ENCODE measurements at places on chromosomes 3 and 15.

- no peak for DNase-seq
Measured at GRCh38 chr3:184604615-184605290, 43.2 kb downstream of the EPHB3 start.

GRCh38 chr3:88542916-88543315 lies 393.2 kb downstream of the C3orf38 start:
- DNase-seq: no peak

GRCh38 chr3:45065373-45065720 lies 39.2 kb downstream of the CLEC3B start:
- DNase-seq: no peak

- DNase-seq: no peak
Measured at GRCh38 chr3:185149591-185149990, 3.3 kb downstream of the C3orf70 start.

GRCh38 chr3:107313711-107314110 lies 63.5 kb upstream of the CCDC54 start:
- no peak for DNase-seq

GRCh38 chr3:104291878-104292277 lies 1074.8 kb upstream of the ALCAM start:
- no peak for DNase-seq

DNA sequence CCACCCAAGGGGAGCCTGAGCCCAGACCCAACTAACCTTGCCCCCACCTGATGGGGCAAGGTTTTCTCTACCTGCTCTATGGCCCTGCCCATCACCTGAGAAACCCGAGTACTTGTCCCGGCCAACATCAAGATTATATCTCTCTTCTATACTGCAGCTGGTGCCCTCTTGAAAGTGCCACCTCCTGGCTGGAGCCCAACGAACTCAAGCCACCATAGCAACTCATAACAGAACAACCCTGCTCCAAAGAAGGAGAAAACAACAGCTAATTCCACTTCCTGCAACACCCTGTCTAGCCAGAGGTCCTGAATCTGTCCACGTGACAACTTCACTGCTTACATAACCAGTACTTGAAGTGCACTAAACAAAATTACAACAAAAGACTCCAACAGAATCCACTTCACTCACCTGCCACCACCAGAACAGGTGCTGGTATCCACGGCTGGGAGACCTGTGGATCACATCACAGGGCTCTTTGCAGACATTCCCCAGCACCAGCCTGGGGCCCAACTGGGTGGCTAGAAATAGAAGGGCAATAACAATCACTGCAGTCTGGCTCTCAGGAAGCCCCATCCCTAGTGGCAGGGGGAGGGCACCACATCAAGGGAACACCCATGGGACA lies 49.2 kb downstream of the PIERCE2 start:
- no peak for DNase-seq

DNA sequence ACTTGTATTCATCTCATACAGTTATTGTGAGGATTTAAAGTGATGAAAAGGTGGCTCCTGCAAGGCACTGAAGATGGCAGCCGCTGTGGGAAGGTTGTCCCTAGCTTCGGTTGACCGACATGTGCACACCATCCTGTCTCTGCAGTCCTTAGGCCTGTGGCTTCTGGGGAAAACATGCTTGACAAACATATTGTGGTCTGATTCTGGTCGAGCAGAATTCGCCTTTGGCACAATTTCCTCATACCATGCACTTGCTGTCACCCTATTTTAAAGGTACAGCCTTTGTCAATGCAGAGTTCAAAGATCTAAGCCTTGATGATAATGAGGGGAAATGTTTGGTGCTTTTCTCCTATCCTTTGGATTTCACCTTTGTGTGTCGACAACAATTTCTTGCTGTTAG lies 50.9 kb downstream of the PRICKLE2 start:
- no peak for DNase-seq

DNA sequence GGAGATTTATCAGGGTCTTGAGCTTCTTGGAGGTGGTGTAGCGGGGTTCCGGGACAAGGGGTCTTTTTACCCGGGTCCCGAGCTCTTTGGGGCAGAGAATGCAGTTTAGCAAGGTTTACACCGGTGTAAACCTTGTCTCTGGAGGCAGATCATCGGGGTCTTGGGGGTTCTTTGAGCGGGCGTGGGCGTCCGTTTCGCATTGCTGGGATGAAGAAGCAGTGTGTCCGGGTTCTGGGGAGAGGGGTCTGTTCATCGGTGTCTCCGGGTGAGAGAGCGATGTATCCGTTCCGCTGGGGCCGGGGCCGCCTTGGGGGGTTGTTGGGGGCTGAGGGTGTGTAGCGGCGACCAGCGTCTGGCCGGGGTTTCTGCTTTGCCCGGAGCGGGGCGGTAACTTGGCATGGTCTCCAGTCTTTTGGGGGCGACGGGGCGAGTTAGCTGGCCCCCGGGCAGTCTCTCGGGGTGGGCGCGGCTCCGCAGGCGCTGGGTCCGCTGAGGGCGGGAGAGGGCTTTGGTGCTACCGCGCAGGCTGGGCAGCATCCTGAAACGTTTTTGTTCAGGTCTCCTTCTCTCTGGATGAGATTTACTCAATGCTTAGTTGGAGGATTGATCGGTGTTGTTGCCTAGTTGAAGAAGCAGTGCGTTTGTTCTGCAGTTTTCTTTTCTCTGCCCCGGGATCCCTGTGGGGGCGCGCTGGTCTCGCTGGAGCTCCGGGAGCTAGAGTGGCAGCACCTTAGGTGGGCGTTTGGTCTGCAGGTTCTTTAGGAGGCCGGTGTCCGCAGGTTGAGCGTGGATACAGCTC lies 843 bp downstream of the GLCE start:
- DNase-seq: no peak

GRCh38 chr15:101108461-101108775 lies 143.4 kb downstream of the CHSY1 start:
- DNase-seq: no peak

DNA sequence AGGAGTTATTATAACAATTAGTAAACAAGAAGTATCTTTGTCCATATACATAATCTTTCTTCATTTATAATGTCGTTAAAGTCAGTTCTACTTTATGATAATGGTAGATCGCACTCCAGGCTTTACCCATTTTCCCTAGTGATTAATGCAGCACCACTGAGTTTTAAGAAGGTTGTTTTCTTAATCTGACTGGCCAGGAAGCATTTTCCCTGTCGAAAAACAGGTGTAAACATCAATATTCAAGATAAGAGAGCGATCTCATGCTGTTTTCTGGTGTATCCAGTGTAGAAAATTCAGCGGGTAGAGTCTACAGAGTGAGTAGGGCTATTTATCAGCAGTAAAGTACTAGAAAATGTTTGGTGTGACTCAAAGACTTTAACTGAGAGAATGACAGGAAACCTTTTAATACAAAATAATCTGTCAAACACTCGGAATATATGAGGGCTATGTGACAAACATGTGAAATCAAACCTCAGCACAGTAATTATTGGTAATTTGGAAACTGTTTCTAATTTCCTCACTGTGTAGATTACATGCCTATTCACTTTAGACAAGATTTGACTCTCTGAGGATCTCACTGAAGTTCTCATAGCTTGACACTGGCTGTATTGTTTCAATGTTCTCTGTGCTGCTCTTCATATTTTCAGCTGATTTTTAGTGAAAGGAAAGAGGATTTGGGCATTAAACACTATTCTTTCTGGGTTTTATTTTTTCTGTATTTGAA lies 1013.2 kb downstream of the VGLL3 start:
- DNase-seq: no peak

- no peak for DNase-seq
Measured at GRCh38 chr15:101124731-101125451, 127.0 kb downstream of the CHSY1 start.

DNA sequence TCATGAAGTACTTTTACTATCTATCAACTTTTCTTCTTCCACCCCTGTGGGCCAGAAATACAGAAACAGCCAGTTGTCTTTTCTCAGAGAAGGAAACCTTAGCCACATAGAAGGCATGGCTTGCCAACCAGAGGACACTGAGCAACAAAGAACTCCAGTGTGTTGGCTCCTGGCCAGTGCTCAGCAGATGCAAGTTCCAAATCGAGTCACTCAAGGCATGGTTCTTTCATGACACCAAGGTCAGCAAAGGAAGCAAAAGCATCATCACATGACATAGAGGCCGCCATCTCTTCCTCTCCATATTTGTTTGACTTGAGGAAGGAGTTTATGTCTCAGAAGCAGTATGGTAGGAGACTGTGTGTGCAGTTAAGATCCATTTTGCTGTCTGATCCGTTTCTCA lies 92.2 kb downstream of the MYLK start:
- DNase-seq: no peak

- no peak for DNase-seq
Measured at GRCh38 chr3:183548262-183548769, 7.2 kb downstream of the KLHL6 start.

GRCh38 chr3:194885766-194886165 lies 200.1 kb downstream of the FAM43A start:
- no peak for DNase-seq

DNA sequence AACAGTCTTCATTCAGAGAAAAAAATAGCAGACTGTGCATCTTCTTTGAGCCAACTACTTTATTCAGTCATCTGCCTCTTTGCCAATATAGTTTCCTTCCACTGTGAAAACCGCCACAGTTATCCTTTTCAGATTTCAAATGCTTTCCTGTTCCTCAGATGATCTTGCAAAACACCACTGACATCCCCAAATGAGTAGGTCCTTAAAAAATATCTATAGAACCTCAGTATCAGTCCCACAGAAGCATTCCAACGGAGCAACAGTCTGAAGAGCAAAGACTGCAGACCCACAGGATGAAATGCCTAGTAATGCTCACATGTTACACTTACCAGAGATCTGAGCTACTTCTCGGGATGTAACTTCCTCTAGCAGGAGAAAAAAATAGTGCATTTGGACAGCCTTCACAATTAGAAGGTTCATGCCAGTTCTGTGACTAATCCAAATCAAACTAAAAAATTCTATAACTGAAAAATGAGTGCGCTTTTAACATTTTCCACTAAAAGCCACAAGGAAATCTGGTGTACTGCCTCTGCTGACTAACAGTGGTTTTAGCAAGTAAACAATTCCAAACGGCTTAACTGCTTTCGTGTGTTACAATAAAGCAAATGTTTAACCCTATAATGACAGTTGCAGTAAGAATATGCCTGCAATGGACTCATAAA lies at the start of gene ANKRD28:
ANKRD28 (minus strand) TSS at position 338 of the 662 bp plus-strand sequence. CDS start 1,458 bp downstream, outside the sequence.
- no peak for DNase-seq

GRCh38 chr3:69568951-69569350 lies 170.3 kb upstream of the MITF start:
- no peak for DNase-seq

DNA sequence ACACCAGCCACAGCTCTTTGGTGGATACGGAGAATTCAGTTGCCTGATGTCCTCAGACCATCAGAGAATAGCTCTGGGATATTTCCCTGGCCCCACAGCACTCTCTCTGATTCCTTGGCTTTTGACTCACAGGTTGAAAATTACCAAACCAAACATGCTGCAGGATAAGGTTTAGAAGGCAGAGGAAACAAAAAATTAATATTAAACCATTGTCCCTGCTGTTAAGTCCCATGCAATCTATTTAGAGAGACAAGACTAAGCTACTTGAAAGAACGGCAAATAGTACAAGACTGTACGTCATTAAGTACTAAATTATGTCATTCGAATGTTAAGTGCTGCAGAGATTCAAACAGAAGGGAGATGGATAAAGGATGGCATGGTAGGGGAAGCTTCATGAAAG lies 501.4 kb downstream of the MECOM start:
- no peak for DNase-seq

DNA sequence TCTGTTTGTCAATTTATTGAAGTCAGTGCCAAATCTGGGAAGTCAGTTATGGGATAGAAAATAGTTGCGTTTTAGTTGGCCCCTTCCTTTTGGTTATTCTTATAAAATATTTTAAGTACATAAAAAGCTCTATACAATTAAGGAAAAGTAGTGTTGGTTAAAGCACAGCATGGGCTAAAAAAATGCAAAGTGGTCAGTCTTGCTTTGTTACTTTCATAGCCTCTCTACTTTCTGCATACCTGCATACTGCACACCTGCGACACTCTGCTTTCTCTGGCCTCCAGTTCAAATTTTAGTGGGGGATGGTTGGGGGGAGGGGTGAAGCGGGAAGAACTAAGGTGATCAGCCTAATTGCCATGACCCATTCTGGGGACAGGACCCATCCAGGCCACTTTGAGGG lies 21.8 kb upstream of the SHC4 start:
- no peak for DNase-seq

DNA sequence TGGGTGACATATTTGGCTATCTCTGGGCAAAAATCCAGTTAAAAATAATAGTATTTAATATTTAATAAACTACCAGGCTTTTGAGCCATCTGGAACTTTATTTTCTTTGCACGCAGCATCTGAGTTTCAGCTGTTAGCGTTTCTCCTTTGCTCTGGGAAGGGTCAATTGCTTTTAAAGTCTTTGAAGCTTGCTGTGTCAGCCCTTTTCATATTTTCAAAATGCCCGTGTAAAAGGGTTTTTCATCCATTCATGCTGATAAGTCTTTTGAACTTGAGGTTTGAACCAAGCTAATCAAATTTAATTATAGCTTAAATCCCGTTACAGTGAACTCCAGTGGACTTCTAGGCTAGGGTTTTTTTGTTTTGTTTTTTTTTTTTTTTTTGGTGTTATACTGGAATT lies 79.1 kb downstream of the SLC25A26 start:
- DNase-seq: no peak

DNA sequence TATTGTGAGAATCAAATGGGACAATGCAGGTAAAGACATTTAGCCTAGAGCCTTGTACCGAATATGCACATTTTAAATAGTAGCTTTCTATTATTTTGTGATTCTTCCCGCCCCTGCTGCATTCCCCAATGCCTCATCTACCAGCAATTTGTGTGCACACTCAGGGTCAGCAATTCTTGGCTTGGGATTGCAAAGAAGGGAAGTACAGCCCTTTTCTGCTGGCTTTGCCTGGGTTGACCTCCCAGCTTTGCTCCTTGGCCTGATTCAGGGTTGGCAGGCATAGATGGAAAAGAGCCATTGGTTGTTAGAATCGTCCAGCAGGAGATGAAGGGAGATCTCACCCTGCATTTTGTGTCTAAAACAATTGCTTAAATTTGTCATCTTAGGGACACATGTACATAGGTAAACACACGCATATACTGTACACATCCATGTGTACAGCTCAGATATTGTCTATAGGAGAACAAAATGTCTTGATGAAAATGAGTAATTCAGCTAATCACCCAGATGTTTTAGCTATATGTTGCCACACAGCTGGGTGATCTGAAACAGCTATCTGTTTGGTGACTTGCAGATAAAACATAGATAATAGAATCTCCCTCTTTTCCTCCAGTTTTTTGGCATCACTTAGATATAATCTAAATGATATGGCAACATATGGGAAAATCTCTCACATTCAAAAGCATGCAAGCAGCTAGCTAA lies 340.9 kb upstream of the TBL1XR1 start:
- DNase-seq: no peak

DNA sequence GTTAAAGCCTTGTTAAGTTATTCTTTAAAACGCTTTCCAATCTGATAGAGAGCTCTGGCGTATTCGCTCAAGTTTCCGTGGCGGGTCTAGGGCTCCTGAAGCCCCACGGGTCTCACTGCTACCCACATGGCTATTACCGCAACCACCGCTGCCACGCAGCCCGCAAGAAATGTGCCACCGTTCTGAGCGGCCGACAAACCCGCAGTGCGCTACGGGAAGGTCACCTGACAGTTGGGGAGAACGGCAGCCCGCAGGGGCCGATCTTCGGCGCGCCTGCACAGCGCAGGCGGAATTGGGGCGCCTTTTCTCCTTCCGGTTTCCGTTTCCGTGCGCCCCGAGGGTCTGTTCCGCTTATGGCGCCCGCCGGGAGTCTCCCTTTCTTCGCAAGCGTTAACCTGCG lies 76.6 kb upstream of the SNRPN start:
- DNase-seq: no peak

Data from stimulated activated CD8-positive, alpha-beta memory T cell treated with anti-CD3 and anti-CD28 coated beads, Interleukin-7, amount 100 ng/mL, for 48 hours (primary cell).